ENCODE measurements at places on chromosomes 16 and 17. TPM values are rescaled to one million over a fixed set of nuclear protein-coding genes. Genes with fewer than 3 reads are reported as not detected.

The DNAH3 gene
- total RNA-seq, result 0.40 TPM

The KRTAP3-3 gene
- total RNA-seq, result not detected

The GNG13 gene
- not detected for total RNA-seq

DNA sequence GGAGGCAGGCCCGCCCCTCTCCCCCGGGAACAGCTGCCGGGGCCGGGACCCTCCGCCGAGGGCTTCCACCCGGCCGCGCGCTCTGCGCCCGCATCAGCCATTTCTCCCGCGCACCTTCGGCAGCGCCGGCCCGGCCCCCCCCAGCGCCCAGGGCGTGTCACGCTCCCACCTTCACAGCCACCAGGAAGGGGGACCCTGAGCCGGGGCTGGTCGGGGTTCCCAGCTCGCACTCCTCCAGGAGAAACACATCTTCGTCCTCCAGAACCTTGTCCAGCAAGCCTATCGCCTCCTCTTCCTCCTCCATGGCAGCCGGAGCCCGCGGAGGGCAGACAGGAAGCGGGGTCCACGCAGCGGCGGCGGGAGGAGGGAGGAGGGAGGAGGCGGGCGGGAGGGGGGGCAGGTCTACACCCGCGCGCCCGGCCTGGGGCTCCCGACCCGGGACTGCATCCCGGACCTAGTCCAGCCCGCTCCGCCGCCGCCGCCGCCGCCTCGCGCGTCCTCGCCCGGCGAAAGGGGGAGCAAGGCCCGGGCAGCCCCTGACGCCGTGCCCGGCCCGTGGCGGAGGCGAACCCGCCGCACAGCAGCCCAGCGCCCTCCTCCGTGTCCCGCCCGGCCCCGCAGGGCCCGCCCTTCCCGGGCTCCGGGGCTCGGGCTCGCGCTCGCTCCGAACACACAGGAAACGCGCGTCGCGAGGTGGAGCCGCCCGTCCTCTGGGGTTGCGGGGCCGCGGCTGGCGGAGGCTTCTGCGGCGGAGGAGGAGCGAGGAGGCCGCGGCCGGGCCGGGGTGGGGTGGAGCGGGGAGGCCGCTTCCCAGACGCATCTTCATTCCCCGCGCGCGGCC lies 70.8 kb downstream of the ABR start:
- peak overlapping the region; percentile 75 for H3K4me3 ChIP-seq
- no peaks in the 10 kb centered on the region for H3K27me3 ChIP-seq
- DNase-seq, result peak; percentile 83
- H3K27ac ChIP-seq, result no peak overlapping the region
- H3K36me3 ChIP-seq, result no peaks in the 10 kb centered on the region

DNA sequence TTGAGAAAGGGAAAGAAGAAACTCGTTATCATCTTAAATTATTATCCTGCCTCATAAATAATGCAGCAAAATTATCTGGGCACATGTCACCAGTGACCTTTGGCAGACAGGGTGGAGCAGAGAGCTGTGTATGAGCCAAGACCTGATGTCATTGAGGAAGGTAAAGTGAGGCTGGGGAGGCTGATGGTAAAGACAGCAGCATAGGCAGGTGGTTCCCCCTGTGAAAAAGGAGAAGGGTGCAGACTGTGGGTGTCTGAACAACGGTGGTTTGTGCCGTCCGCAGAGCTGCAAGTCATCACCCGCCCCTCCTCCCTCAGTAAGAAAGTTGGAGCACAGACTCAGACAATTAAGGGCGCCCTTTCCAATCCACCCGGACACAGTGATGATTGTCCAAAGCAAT lies 30.8 kb upstream of the METTL16 start:
- no peaks in the 10 kb centered on the region for H3K36me3 ChIP-seq
- no peaks in the 10 kb centered on the region for H3K27me3 ChIP-seq
- H3K4me1 ChIP-seq, result no peaks in the 10 kb centered on the region
- no peak overlapping the region for H3K27ac ChIP-seq
- no peak for DNase-seq
- H3K4me3 ChIP-seq, result no peak overlapping the region

- H3K36me3 ChIP-seq, result no peaks in the 10 kb centered on the region
- H3K27ac ChIP-seq, result no peak overlapping the region
- no peak overlapping the region for H3K4me3 ChIP-seq
- H3K4me1 ChIP-seq, result peaks cover 31% of the 10 kb centered on the region
Measured at GRCh38 chr16:51540259-51540658, 389.2 kb upstream of the SALL1 start.

DNA sequence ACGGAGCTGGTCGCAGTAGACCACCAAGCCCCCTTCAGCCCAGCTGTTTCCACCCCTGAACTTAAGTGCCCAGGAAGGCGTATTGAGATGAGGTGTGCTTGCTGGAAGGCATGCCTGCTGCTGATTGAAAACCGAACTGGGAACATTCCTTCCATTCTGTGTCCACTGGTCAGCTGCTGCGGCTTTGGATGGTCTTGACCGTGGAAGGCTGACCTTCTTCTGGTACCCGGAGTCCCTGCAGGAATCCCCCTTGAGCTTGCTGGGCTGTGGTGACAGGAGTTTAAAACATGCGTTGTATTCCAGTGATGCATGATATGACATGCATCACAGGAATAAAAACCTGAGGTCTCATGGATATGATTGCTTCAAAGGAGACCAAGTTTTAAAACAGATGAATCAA lies 31.4 kb downstream of the IL4R start:
- H3K4me1 ChIP-seq, result no peaks in the 10 kb centered on the region
- H3K4me3 ChIP-seq, result no peak overlapping the region

GRCh38 chr16:72829846-72830775 lies 217.8 kb downstream of the ZFHX3 start:
- H3K4me1 ChIP-seq, result no peaks in the 10 kb centered on the region
- H3K4me3 ChIP-seq, result no peak overlapping the region
- no peak for DNase-seq
- H3K27me3 ChIP-seq, result no peaks in the 10 kb centered on the region

DNA sequence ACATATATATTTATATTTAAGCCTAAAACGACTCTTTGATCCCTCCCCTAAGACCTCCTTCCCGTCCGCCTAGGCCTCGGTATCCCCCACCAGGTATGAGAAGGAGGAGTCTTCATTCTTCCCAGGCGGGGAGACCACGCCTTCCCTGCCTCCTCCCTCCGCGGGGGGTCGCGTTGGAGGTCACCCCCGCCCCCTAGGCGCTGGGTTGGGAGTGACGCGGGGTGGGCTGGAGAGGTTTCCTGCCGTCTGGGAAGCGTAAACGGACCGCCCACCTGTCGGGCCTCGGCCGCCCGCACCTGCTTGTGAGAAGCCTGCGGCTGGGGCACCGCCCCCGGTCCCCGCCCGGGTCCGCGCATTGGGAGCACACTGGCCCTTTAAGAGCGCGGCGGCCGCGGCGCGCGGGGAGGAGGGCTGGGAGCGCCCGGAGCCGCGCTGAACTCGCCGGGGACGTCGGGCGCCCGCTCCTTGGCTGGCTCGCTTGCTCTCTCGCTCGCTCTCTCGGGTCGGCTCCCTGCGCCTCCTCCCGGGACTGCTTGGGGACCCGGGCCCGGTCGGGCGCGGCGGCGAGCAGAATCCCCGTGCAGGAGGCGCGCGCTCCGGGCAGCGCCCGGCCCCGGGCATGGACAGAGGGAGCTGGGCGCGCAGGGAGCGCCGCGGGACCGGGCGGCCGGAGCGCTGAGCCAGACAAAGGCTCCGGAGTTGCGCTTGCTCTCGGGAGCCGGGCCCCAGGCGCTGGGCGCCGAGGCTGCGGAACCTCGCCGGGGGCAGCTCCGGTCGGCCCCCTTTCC lies at the start of gene MMP15:
Gene MMP15, plus strand, starts transcription at position 404 of the 788 bp plus-strand sequence. CDS start 597 bp downstream, outside the sequence.
- H3K27ac ChIP-seq, result no peak within 1 kb of the TSS
- no peaks in the 10 kb centered on the region for H3K27me3 ChIP-seq
- DNase-seq, result peak; percentile 99
- H3K4me3 ChIP-seq, result peak within 1 kb of the TSS; percentile 85
- peaks cover 25% of the 10 kb centered on the region for H3K4me1 ChIP-seq
